ENCODE measurements at places on chromosomes 4 and X.

DNA sequence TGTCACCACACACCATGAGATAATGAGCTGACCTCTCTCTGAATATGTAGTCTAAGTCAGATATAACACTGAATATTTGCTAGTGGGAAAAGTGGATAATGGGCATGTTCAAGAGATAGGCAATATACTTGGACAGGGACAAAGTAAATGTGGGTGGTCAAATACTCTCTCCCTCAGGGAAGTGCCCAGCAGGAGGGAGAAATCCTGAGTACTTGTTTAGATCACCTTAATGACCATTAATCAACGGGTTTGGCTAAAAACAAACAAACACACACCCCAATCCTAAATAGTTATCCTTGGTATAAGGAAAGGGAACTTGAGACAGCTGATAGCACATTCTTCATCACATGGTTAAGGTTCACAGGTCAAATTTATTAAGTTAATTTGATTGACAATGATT, 933.5 kb downstream of the C4orf33 start:
- no peak for DNase-seq

GRCh38 chrX:117508021-117508420, 608.6 kb downstream of the KLHL13 start:
- DNase-seq, result no peak

GRCh38 chrX:123088331-123088730, 95.7 kb upstream of the GRIA3 start:
- DNase-seq, result no peak

DNA sequence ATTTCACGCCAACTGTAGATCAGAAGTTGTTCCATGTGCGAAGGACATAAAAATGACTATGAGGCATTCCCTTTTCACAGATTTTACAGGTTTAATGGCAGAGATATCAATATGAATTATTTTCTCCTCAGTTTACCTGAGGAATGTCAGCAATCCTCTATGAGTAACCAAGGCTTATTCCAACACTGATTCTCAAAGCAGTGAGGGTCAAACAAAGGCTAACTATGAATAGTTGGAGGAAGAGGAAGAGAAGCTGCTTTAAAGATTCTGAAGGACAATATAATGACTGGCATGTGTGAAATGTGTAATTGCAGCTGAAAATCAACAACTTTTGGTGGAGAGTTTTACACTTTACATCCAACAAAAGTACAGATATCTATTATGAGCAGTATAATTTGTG, 29.1 kb downstream of the NAF1 start:
- DNase-seq, result no peak

DNA sequence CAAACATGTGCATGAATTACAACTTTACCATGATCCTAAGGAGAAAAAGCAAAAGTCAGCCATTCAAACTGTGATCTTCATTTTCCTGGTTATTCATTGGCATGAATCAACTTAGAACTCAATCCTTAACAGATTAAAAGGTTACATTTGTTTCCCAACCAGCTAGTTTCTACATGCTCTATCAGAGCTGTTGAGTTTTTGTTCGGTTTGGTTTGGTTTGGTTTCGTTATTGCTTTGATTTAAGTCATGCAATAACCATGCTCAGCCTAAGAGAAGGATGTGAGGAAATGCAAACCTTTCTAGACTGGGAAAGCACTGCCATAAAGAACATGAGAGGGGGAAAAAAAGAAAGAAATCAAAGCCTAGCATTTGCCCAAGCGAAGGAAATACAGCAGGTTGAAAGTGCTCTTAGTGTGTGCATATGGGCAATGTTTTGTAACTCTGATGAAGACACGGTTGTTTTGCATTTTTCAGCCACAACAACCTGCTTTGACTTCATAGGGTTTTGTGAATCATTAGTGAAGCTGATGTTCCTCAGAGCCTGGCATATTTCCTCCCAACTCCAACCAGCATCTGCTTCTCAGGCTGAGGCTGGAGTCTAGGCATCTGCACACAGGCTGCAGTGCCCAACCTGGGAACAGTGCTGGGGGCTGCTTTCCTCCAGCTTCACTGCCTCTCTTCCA, 234.3 kb downstream of the ZNF674 start:
- DNase-seq, result no peak

GRCh38 chr4:108033348-108033747, 43.7 kb downstream of the HADH start:
- DNase-seq, result no peak

DNA sequence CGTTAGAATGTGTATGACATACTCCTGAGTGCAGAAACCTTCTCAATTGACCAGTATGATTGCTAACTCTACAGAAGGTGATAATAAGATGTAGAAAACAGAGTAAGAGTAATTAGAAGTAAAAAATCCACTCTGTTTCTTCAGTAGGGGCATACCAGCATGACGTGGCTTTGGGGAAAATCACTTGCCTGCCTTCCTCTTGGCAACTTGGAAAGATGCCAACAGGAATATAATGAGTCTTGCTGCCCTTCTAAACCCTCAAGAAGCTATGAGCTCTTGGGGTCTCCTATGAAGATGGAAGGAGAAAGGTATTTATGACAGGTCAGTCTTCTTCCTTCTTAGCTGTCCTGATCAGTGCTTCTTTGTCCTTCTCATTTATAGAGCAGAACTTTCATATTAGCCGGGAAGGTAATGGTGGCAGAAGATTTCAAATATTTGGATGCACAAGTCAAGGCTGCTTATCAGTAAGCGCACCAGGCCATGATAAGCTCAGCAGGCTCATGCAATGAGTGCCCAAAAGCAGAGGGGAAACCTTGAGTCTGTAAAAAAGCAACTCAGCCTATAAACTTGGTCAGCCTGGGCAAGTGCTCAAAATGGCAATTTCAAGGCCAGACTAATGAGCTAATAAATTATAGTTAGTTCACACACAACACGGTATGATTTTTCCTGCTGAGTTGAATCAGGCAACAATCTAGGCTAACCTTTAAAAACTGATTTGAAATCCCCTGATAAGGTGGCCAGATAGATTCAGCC, 69.7 kb upstream of the PPARGC1A start:
- no peak for DNase-seq

All from ecto neural progenitor cell (in vitro differentiated cells).